ENCODE measurements at places on chromosomes 11 and 22.

DNA sequence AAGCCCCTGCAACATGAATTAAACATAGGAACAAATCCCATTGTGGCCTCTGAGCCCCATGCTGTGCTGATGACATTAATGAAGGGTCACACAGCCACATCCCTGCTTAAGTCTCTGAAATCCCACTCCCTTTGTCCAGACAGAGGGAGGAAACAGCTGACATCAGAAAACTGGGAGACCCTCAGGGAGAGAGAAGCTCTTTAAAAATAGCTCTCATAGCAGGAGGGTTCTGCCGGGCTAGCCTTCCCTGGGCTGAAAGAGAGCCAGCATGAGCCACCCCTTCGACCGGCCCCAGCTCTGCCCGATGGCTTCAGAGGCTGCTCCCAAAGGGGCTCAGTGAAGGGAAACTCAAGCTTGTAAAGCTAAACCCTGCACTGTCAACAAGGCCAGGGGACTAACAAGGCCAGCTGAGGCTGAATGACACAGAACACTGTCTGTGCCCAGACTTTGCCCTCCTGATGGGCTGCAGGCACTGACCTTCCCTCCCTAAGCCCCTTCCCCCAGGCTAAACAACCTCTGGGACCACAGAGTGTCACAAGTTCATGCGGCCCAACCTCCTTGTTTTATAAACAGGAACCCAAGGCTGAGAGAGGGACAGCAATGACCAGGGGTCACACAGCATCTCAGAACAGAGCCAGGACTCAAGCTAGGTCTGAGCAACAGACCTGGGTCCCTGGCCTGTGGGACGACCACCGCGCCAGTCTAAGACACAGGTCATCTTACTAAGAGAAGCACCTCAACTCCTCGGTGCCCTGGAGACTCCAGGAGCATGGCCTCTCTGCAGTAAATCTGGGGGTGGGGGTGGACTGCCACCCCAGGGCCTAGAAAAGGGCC lies 163.8 kb downstream of the CHST1 start:
- no peak for DNase-seq

DNA sequence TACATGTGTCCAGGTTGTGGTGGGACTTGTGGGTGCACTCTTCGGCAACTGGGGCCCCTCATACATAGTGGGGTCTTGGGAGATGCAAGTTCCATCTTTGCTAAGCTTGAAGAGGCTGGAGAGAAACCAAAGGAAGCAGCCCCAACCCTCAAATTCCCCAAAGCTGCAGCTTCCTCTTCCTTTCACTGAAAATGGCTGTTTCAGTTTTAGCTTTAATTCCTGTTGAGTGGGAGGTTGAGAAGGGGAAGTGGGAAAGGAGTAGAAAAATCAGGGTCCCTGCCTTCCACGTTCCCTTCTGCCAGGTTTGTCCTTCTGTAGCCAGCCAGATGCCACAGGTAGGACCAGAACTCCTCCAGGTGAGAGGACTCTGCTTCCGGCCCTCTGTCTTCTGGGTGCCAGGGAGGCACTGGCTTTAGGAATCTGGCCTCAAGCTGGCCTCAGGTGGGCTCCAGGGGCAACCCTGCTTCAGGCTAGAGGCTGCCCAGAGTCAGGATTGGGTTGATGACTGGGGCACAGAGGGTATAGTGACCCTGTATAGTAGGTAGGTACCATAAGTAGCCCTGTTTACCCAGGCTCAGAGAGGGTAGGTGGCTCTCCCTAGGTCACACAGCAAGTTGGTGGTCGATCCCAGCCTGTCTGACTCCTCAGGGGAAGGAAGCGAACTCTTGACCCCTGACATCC lies 16.2 kb downstream of the P2RY6 start:
- no peak for DNase-seq

GRCh38 chr11:18490736-18491485 lies 35.3 kb downstream of the LDHAL6A start:
- no peak for DNase-seq

DNA sequence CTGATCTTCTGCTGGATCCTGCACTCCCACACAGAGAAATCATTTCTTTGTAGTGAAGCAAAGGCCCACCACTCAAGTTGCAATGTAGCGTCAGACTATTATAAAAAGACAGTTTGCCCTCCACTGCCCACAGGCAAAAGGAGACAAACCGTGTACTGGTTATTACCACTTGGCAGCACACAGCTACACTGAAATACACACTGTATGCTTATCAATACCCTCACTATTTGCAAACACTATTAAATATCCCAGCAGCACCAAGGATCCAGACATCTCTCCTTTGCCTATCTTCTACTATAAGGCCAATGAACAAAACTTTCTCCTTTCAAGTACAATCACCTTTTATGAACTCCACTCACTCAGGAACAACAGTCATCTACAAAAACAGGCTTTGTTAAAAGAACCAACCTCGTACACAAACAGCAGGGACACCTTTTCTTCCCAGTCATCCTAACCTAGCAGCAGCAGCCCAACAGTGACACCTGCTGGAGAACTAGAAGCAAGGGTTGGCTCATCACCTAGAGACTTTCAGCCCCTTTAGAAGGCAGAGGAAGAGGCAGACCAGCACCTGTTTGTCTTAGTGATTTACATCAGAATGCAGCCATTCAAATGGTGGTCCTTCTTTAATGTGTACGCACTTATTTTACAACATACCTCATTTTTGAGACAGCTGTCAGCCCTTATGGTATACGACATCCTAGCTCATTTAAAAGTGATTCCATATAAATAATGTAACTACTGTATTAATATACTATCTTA lies 56.1 kb downstream of the AMBRA1 start:
- peak; percentile 31 for DNase-seq

DNA sequence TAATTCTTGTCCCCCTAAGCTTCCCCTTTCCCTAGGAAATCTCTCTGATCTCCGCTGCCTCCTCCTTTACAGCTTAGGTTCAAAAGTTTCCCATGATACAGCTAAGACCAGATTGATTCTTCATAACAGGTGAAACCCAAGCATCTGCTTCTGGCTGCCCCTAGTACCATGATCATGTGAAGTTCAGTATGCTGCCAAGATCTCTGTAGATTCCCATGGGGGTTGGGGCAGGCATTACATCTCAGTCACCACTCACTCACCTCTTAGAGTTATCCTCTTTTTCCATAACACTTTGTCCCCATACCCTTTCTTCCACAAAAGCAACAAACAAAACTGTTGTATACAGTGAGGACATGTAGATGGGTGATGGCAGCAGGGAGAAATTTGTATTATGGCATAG lies 44.0 kb downstream of the RRP8 start:
- DNase-seq, result no peak

- DNase-seq, result no peak
These were observed 9.8 kb upstream of the BARX2 start for GRCh38 chr11:129365816-129366215.

DNA sequence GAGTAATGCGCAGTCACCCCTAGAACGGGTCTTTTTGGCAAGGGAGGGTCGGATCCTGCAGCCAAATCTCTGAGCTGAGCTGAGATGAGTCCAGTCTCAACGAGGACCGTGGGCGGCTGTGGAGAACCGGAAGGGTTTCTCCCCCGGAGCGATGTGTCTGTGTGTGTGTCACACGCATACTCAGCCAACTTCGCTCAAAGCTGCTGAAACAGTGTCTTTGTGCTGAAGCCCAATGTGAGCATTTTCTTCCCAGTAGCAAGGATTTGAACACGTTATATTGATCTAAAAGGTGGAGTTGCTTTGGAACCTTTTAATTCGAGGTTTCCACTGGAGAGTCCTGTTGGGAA lies 1.4 kb upstream of the CELSR1 start:
- no peak for DNase-seq

DNA sequence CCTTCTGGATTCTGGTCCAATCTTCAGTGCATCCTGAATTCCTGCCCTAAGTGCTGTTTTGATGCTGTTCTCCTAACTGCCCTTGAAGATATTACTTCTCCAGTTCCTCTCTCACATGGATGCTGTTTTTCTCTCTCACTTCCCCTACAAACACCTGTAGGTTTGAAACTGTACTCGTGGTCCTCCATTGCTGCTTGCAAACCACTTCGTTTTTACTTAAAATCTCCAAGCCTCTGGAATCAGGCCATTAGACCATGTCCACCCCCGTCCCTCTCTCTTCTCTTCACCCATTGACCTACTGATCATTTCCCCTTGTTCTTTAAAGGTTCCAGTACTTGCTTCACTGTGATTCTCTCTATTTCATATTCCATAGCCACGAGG lies 988.1 kb downstream of the NTM start:
- no peak for DNase-seq

- no peak for DNase-seq
These were observed 12.9 kb upstream of the CD3E start for GRCh38 chr11:118291477-118292135.

GRCh38 chr11:26134481-26135355 lies 197.2 kb upstream of the ANO3 start:
- no peak for DNase-seq

DNA sequence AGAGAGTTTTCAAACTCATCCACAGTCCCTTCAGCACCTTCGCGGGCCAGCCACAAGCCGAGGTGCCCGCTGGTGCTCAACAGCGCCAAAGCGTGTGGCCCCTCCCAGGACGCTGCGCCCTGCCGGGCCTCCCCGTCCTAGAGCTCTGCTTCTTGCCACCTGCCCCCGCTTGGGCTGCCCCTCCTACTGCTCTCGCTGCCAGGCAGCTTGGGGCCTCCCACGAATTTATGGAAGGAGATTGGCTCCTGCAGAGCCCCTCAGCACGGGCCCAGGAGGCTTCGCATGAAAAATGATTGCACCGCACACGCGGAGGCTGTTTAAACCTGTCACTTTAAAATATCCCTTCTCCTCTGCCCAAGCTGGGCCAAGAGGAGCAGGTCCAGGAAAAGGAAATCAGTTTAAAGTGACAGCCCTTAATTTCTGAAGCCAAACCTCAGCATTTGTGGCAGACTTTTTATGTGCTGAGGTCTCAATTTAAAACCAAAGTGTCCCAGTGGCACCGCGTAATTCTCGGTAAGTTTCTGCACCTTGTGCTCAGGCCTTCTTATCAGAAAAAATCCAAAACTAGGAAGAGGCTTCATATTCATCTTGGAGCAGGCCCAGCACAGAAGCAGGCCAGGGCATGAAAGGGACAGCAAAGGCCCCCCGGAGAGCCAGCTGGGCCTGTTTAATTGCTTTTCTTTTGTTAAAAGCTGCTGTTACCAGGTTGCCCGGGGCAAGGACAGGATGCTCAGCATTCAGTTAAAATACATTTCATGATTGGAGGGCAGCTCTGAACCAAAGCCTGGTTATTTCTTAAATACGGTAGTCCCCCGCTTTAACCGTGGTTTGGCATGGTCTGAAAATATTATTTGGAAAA lies 303.6 kb downstream of the OPCML start:
- no peak for DNase-seq

DNA sequence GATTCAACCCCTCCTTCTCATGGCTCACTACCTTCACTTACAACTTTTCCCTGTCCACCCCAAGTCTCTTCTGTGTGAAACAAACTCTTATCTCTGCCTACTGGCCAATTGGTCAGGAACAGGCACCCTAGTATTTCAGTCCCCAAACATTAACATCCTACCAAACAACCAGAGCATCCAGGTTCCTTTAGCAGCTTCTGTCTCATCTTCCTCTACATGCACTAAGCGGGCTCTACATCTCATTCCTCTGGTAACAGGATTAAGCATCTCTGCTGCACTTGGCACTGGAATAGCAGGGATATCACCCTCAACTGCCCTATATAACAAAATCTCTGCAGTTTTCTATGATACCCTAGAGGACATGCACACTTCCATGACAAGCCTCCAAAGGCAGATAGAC lies 116.2 kb downstream of the JRKL start:
- DNase-seq, result no peak

DNA sequence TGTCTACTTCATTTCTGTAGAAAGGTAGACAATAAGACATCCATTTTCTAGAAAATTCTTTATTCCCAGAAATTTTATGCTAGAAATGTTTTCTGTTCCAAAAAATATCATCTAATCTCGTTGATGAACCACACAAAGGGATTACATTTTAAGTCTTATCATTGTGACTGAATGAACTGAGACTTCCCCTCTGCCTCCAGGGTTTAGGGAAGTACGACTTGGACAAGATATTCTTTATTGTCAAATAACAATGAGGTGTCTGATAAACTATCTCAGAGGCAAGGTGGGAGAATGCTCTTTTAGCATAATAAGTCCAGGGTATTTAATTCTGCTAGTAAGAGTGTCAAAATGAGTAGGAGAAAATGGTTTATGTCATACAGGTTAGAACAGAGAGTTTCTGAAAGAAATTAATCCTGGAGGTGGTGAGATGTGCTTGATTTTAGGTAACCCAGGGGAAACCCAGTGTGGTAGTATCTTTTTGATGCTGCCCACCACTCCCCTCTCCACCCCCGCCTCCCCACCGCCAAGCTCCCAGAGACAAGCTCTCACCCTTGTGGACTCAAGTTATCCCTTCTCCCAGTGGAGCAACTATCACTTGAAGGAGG lies 100.6 kb downstream of the CD44 start:
- DNase-seq, result no peak

DNA sequence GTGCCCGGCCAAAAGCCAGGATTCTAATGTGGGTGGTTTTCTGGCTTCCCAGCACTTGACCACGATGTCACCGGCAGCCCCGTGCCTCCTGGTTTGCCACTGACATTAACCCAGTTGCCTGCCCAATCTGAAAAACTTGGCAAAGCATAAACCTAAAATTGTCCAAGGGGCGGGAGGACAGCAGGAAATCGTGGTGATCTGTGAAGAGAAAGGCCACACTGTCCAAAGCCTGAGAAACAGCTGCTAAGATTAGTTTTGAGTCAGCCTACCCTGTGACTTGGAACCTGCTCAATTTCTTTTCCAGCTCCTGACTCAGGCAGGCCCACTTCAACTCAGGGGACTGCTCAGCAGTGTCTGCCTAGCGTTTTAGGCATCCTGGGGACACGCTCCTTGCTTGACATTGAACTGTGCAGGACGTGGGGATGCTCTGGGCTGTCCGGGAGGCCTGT lies 8.2 kb upstream of the F2 start:
- DNase-seq, result no peak

DNA sequence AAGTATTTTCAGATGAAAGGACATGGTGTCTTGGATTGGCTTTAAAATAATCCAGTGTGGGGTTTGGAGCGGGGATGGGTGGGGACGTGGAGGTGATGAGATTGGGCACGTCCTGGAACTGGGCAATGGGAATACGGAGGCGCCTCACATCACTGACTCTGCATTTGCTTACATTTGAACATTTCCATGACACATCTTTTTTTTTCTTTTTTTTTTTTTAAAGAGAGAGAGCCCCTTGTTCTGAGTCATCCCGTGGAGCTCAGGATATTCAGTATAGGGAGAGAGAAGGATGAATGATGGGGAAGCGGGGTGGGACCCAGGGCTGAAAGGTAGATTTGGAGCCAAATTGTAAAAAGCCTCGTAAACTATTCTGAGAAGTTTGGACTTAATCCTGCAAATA lies 142.7 kb downstream of the FBXO7 start:
- DNase-seq, result no peak

DNA sequence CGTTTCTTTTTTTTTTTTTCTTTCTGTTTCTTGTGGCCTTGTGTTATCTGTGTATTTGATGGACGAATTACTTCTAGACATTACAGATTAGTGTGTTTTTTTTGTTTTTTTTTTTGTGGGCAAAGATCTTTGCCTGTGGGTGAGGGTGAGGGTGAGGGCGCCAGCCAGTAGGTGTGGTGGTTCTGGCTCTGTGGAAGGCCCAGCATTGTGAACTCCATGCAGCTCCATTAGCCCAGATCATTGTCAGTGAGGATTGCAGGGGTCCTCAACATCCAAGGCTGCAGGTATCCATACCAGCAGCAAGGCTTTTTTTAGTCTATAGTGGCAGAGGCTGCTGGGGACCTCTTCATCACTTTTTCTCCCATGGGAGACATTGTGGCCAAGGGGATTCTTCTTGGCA lies 13.7 kb downstream of the BIRC2 start:
- no peak for DNase-seq

GRCh38 chr22:39110631-39111561 lies 13.9 kb downstream of the APOBEC3H start:
- DNase-seq, result no peak

Measured in stimulated activated CD8-positive, alpha-beta memory T cell treated with anti-CD3 and anti-CD28 coated beads, Interleukin-2, amount 100 ng/mL, for 1 hour (primary cell).